ENCODE measurements at places on chromosomes 2 and 18. TPM values are rescaled to one million over a fixed set of nuclear protein-coding genes. Genes with fewer than 3 reads are reported as not detected.

The RFTN2 gene
- total RNA-seq, result 13.1 TPM

DNA sequence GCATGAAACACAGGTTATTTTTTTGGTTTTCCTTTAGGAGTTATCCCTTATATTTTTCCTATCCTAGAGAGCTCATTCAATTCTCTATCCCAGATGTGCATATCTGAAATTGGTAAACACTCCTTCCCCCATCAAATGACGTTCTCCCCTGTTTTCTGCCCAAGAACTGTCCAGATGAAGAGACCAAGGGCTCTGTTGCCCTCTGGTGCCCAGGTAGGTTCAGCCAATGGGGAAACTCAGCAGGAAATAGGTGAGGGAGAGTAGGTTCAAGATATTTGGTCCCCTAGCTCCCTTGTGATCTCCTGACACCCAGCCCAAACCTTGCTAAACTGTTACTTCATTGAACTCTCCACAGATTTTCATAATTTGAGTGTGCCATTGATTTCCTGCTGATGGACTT is 14.1 kb upstream of the INO80C start:
- DNase-seq, result no peak

DNA sequence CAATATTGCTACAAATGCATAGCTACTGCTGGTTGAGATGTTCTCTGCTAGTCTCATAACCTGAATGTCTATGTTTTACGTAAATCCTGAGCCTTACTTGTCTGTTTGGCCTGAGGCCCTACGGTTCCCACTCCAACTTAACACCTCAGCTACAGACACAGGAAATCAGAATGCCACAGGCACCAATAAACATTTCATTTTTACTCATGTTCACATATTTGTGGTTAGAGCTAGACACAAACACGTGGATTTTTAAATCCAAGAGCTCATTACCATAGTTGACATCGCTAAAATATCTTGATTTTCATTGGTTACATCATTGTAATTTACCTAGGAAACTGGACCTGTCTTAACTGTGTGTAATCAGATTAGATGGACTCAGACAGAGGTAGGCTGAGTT is 263.8 kb upstream of the CDH19 start:
- no peak for DNase-seq

The KIDINS220 gene
- 54.1 TPM for total RNA-seq

The OBSL1 gene
- total RNA-seq, result 53.2 TPM

GRCh38 chr2:64941801-64942200 is 47.4 kb upstream of the SLC1A4 start:
- no peak for DNase-seq

DNA sequence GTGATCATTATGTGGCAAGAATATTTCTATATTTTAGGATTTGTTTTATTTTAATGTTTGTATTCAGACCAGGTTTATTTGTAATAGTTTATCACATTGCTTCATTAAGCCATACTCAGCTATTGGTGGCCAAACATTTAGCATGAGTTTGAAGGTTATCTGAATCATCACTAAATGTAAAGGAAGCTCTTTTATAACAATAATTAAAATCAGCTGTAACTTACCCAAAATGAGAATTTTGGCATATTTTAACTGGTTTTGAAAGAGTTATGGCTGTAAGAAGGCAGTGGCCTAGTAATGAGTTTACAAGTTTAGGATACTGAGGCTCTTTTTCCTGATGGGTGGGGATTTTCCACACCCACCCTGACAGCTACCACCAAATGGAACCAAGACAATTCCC is 177.8 kb downstream of the EN1 start:
- no peak for DNase-seq

DNA sequence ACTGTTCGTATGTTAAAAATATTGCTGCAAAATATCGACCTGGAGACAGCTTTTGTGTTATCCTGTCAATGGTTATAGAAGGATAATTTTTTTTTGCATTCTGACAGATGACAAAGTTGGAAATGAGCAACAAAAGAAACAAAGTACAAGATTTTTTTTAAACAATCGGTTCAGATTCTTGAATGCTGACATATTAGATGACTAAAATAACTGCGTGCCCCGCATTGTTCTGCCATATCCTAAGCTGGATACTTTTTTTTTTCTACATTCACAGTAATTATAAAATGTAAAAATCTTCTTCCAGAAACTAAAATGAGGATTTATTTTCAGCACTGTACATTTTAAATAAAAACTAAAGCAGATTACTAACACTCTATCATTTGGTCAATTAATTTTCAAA is 67.1 kb downstream of the ABCG8 start:
- DNase-seq, result no peak

GRCh38 chr18:24603151-24603550 is 142.7 kb downstream of the HRH4 start:
- no peak for DNase-seq

The ANKRD62 gene
- total RNA-seq, result not detected

DNA sequence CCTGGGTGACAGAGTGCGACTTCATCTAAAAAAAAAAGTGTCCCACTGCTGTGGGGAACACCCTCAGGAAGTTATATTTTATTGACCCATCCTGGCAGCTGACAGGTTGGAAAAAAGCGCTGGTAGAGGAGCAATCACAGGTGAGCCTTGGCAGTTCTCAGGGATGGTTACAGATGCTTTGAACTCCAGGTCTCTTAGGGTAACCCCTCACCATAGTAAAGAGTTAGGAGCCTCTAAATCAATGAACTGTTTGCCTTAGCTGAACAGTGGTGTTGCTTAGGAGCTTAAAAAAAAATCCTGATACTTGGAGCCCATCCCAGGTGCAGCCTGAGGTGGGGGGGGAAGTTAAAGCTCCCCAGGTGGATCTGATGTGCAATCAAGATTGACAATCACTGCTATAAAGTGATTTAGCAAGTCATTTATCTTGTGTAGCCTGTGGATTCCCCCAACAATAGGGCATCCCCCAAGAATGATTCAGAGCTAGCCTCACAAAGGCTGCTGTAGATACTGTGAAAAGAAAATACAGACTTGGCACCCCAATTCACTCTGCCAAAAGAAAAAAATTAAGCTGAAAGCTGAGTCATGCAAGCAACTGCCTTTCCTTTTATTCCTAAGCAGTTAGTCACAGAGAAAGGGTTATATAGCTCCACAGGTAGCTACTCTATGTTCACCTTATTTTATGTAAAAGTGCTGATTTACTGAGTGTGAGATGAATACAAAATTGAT is 14.8 kb downstream of the SLC16A14 start:
- DNase-seq, result no peak

The GULP1 gene
- total RNA-seq, result 128 TPM

- no peak for DNase-seq
Measured at GRCh38 chr2:120251078-120251477, 1.6 kb upstream of the RALB start.

Data from uterus (tissue), 4 donors.